ENCODE measurements at places on chromosomes 13 and 19.

DNA sequence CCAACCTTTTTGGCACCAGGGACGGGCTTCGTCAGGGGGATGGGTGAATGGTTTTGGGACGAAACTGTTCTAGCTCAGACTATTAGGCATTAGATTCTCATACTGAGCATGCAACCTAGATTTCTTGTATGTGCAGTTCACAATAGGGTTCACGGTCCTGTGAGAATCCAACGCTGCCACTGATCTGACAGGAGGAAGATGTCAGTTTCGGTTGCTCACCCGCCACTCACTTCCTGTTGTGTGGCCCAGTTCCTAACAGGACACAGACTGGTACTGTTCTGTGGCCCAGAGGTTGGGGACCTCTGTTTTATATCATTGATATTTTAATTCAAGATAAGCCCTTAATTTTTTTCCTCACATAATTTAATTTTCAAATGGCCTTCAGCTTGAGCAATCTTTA, 26.7 kb upstream of the TDRD3 start:
- DNase-seq = no peak

GRCh38 chr13:111184458-111185401, 69.6 kb downstream of the ARHGEF7 start:
- peak; percentile 16 for DNase-seq

DNA sequence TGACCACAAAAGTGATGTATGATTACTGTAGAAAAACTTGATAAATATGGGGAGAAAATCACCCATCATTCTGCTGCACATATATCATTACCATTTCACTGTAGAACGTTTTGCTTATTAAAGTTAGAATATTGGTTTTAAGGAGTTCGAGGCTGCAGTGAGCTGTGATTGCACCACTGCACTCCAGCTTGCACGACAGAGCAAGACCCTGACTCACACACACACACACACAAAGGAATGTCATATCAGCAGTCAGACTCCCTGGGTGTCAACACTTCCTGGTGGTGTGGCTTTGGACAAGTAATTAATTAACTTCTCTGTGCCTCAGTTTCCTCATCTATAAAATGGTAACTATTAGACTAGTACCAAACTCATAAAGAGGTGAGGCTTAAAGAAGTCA, 11.3 kb upstream of the PNMA8A start:
- DNase-seq = no peak

GRCh38 chr19:1616875-1617274, 11.6 kb upstream of the UQCR11 start:
- DNase-seq = no peak

DNA sequence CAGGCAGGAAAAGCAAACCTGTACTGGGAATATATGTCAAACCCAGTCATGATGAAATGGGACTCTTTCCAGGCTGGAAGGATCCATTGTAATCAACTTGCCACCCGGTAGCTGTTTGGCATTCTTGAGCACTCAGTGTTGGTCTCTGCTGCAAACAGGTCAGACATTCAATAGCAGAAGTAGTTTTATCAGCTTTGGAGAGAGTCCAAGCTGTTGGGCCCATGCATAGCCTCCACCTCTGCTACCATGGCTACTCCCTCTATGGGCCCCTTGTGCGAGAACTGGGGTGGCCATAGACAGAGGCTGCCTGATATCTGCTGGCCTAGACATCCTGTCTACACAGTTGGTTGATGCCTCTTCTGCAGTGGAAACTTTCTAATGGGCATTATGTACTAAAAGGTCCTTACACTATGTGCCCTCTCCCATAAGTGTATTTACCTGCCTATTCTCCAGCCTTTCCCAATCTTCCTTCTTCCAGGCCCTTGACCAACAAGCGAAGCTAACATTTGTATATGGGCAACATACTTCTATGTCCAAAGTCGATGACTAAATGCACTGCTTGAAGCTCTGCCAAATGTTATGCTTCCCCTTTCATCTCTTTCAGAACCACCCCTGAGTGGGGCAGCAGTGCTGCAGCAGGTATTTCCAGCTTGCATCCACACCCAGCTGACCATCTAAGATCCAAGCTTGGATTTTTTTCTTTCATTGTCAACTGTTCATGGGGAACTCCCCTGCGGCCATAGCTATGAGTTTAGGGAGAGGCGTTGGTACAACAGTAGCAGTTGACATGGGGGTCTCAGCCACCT, 5.3 kb upstream of the RNF6 start:
- DNase-seq = no peak

DNA sequence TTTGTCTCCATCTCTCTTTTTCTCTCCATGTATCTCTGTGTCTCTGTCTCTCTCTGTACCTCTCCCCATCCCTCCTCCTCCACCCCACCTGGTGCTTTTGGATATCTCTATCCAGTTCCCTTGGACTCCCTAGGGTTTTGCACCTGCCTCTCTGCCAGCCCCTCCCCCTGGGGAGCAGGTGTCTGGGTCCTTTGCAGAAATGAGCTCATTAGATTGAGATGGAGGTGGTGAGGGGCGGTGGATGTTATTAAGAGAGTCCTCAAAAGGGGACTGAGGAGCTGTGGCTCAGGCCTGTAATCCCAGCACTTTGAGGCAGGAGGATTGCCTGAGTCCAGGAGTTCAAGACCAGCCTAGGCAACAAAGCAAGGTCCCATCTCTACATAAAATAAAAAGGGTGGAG, 2.1 kb downstream of the KCNN4 start:
- no peak for DNase-seq

DNA sequence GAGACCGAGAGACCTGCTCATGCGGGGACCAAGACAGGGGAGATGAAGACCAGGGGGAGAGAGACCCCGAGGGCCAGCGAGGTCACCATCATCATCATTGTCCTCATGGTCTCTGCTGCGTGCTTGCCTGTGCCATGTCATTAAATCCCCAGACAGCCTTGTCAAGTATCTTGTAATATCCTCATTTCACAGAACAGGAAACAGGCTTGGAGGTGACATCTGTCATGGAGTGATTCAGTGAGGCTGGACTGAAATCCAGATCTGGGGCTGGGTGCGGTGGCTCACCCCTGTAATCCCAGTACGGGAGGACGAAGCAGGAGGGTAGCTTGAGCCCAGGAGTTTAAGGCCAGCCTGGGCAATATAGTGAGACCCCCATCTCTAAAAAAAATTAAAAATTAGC, 5.9 kb upstream of the NANOS2 start:
- no peak for DNase-seq

DNA sequence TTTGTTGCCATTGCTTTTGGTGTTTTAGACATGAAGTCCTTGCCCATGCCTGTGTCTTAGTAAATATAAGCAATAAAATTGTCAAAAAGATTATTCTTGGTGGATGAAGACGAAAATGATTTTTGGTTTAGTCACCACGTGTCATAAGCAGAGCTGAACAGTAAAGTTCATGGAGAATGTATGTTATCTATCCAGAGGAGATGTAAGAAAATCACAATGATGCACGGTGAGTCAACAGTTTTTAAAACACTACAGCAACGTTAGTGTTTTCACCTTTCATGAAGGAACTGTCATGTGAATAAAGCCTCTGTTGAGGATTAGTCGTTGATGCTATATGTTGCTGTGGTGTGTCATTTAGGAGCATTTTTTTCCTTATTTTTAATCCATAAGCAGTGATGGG, 137.6 kb downstream of the GPC6 start:
- DNase-seq = no peak

DNA sequence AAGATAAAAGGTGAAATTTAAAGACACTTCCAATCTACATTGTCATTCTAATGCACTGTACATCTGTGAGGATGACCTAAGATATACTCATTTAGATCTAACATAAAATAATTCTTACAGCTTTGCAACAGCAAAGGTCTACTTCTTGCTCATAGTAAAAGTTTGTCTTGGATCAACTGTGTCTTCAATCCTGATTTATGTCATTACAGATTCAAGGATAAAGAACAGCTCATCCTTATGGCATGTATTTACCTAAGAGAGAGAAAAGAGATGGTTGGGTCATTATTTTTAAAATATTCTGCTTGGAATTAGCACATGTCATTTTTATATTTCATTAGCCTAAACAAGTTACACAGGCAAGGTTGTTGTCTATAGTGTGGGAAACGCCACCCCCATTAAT, 2193.1 kb downstream of the PCDH9 start:
- no peak for DNase-seq

- DNase-seq = no peak
Observed at GRCh38 chr19:22832031-22832762, at the start of gene ZNF723. Gene ZNF723, plus strand, starts transcription at chr19:22832291. Its CDS starts 89 bp downstream, at chr19:22832380.

- no peak for DNase-seq
Observed at GRCh38 chr13:99969919-99970650, 1.5 kb downstream of the ZIC5 start.

- DNase-seq = no peak
Observed at GRCh38 chr13:97256343-97256783, 34.2 kb downstream of the MBNL2 start.

- no peak for DNase-seq
Observed at GRCh38 chr13:110415669-110416068, 108.6 kb downstream of the COL4A2 start.

DNA sequence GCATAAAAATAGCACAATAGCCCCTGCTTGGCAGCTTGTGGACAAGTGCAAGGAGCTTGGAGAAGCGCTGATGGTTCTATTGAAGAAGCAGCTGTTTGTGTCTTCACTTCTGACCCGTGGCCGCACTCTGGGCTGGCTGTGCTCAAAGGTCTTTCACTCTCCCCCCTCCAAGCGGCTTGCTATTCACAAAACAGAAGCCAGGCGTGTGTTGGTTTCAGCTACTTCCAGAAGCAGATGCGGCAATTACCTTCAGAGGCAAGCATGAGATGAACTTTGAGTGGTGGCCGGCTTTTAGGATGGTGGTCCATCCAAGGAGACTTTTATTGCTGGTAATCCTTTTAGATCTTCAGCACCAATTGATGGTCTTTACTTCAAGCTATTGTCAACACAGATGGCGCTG, 188.5 kb upstream of the ARGLU1 start:
- no peak for DNase-seq

DNA sequence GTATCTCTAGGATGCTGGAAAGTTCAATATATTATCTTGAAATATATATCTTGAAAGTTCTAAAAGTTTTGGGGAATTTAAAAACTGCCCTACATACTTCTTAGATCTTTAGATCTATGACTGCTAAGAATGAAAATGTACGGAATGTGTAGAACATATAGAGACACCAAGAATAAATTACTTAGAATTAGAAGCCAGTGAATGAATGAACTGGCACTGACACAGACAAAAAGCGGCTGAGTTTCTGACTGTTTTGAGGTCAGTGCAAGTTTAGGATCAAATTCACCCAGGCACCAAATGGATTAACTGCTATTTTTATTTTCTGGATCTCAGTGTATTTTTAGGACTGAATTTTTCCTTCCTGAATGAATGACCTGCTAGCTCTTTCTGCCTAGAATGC, 411.2 kb downstream of the KCTD12 start:
- no peak for DNase-seq

DNA sequence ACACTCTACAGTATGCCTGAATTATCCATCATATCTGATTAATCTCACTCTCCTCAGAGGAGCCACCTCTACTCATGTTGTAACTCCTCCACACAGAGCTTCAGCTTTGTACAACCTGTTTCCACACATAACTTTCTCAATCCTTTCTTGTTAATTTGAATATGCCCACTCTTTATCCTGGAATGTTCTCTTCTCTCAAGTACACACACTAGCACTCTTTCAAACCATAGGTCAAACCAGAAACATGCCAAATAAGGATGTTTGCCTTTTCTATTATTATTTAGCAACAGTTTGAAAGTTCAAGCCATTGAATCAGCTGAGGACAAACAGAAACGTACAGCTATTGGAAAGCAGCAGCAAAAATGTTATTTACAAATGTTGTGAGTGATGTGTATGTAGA, 110.3 kb downstream of the MIPEP start:
- DNase-seq = no peak
